Stimulated activated CD4-positive, alpha-beta T cell treated with anti-CD3 and anti-CD28 coated beads, Interleukin-4, amount 100 ng/mL, for 48 hours (primary cell): ENCODE measurements at places on chromosomes 2 and 18.
A peak's percentile ranks its signal among the peaks of the same experiment; 100 is the strongest.

GRCh38 chr18:10289951-10290637 lies 164.3 kb upstream of the APCDD1 start:
- no peak for DNase-seq

DNA sequence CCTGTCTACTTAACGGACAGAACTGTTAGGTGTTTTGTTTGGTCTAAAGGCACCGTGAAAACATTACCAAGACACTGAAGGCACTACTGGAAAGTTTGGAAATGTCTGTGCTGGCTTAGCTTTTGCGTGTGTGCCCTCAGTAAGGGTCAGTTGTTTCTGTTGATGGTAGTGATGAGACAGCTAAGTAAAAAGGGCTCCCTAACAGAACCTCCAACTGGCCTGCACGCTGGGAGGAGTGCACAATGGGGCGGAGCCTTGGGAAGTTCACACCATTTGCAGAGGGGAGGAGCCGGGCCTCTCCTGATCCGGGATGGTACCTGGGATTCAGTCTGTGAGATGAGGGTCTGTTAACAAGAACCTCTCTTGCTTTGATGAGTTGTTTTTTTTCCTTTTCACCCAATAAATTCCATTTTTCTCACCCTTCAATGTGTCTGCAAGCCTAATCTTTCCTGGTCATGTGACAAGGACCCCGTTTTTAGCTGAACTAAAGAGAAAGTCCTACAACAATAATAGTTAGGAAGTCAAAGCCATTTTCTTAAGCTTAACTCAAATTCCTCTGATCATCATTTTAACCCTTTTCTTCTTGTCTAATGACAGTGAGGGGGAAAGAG lies 368.7 kb downstream of the PARD3B start:
- no peak for DNase-seq

DNA sequence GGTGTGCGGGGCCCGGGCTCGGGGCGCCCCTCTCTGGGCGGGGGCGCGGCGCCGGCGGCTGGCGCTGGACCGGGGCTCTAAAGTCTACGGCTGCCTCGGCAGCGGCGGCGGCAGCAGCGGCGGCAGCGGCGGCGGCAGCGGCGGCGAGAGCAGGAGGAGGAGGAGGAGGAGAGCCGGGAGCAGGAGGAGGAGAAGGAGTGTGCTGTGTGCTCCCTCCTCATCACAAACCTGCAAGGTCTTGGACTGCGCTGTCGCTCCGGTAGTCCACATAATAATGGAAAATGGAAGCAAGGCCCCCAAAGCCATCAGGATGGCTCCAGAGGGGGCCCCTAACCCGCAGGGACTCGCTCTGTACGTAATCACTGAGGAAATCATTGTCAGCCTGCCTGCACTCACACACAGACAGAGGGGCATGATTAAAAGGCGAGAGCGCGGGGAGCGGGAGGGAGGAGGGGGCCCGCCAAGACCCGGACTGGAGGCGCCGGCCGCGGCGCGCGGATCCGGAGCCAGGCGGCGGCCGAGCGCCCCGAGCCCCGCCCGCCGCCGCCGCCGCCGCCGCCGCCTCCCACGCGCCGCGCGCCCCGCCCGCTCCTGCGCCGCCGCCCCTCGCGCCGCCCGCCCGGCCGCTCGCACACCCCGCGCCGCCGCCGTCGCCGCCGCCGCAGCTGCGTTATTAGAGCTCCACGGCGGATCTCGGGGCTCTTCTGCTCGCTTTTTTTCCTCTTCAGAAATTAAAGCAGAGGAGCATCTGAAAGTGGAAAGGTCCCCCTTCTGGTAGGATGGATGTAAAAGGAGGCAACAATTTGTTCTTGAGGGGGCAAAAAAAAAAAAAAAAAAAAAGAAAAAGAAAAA lies at the start of gene ZNF521:
Gene ZNF521 (minus strand): TSS at position 390 of the 852 bp plus-strand sequence. CDS start 1,220 bp downstream, outside the sequence.
- peak; percentile 23 for DNase-seq

DNA sequence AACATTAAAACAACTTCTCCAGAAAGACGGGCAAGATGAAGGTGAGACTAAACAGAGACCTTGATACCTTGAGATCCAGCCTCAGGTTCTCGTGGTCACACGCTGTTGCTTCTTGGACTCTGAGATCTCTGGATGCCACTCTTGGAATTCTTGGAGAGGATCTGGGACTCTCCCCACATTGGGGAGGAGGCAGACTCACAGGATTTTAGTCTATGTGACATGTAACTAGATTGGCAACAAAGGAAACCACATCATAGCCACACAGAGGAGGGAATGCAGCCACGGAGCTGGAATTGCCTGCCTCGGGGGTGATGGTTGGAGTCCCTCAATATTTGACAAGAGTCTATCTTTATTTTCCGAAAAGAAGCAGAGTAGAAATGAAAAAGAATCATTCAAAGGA lies 78.8 kb upstream of the IGFBP5 start:
- no peak for DNase-seq

GRCh38 chr2:29032189-29032588 lies 42.1 kb downstream of the PCARE start:
- DNase-seq, result no peak

DNA sequence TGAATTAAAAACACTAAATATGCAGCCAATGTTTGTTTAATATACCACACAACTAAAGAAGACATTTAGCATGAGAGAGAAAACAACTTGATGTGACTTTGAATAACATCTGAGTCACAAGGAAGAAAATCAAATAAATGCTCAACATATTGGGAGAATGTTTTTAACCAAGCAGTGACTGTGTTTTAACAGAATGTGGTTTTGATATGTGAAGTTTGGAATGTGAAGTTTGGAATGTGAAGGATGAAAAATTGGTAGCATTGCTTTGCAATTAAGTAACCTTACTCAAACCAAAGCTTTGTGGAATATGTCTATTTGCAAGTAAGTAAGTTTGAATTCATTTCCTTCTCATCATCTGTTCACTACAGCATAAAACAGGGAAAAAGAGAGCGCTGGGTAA lies 128.2 kb upstream of the DNAJC10 start:
- DNase-seq, result no peak

DNA sequence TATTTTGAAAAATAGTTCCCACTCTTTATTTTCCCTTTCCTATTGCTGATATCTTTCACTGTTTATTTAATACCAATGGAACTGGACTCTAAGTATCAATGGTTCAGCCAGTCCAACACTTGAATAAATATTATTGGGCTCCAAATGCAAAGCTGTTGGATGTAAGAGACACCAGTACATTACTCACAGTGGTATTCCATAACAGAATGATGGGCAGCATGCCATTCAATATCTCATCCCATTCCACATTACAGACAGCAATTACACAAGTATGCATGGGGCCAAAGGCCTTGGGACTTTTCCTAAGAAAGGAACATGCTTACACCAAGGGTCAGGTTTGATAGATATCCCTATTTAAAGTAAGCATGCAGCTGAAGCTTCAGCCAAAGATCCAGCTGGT lies 231.9 kb downstream of the RND3 start:
- no peak for DNase-seq

GRCh38 chr2:142603759-142604158 lies 273.7 kb upstream of the KYNU start:
- DNase-seq, result no peak

DNA sequence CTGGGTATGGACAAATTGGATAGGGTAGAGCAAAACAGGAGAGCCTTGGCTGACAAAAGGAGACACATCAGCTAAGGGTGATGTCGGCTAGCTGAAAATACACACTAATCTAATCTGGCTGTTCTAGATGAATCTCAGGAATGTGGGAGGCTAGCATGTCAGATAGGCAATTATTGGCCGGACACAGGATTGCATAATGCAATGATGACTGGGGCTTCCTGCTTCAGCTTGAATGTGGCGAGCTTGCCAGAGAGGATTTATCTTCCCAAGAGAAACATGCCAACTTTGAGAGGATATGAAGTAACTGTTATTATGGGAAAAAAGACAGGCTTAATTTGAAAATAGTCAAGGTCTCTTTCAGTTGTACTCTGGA lies 102.4 kb downstream of the TRIB2 start:
- no peak for DNase-seq

DNA sequence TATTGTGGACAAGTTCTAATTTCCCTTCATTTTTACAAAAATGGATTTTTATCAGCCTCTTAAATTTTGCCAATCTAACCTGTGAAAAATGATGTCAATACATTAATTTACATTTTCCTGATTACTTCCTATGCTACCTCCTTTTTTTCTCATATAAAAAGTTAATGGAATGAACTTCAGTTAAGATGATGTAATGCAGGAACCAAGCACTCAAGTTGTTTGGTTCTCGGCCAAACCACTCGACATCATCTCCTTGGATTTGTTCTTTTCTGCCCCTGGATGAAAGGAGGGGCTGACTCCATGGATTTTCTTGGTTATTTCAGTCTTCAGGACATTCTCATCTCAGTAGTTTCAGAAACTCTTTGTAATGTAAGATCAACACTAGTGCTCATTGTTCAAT lies 253.1 kb upstream of the NXPH2 start:
- DNase-seq, result no peak

GRCh38 chr2:129934044-129934822 lies 45.2 kb upstream of the RAB6C start:
- no peak for DNase-seq

- DNase-seq, result no peak
These were observed 116.2 kb downstream of the MSH2 start for GRCh38 chr2:47519147-47519537.

DNA sequence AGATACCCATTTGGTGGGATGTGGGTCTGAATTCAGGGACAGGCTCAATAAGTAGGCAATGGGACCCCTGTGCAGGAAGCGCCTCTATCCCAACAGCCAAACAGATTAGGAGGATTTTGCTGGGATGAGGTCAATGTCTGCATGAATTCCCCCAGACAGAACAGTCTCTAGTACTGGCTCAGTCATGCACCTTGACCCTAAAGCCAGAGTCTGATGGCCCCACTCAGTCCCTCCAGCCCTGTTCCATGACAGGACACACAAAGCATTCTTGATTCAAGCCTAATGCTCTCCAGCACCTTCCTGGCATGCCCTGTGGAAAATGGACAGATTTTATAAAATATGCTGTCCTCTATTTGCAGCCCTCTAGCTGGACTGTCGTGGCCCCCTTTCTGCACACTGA lies 49.8 kb upstream of the RAB6D start:
- no peak for DNase-seq

GRCh38 chr2:68762665-68763064 lies 28.1 kb downstream of the ARHGAP25 start:
- no peak for DNase-seq

- DNase-seq, result no peak
These were observed 21.9 kb downstream of the PRKD3 start for GRCh38 chr2:37302701-37303252.

DNA sequence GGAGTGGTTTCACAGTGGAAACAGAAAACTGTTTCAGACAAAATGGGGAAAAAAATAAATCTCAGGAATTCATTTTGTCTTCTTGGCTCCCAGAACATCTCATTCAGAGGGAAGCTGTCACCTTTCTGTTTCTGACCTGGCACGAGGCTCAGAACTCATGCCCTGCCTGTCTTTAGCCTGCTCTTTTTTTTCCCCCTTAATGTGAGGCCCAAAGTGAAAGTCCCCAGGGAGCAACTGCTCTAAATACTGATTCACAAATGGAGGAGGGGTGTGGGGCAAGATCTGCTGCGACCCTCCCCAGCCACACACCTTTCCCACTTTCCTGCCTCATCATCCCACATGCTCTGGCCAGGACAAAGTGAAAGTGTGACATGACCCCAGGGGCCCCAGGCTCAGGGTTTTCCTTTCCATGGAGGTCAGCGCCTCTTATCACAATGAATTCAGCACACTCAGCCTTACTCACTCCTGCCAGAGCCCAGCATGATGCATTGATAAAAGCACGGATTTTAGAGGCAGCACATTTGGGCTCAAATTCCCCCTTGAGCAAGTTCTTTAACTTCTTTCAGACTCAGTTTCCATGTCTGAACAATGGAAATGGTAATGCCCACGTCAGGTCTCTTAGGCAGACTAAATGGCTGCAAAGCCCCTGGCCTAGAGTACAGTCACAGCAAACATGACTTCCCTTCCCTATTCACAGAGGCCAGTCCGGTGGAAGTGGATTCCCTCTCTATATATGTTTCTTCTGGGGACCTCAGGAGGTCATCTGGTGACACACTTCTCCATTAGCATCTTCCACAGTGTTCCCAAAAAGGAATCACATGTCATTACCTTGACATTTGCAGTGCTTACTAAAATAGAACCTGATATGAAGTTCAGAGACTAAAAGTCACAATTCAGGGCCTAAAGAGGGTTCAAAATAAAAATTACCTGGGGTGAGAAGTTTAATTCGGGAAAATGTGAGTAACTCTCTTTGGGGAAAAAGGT lies 55.3 kb upstream of the TMEM163 start:
- DNase-seq, result no peak
